ENCODE measurements at places on chromosomes 13 and 19.

DNA sequence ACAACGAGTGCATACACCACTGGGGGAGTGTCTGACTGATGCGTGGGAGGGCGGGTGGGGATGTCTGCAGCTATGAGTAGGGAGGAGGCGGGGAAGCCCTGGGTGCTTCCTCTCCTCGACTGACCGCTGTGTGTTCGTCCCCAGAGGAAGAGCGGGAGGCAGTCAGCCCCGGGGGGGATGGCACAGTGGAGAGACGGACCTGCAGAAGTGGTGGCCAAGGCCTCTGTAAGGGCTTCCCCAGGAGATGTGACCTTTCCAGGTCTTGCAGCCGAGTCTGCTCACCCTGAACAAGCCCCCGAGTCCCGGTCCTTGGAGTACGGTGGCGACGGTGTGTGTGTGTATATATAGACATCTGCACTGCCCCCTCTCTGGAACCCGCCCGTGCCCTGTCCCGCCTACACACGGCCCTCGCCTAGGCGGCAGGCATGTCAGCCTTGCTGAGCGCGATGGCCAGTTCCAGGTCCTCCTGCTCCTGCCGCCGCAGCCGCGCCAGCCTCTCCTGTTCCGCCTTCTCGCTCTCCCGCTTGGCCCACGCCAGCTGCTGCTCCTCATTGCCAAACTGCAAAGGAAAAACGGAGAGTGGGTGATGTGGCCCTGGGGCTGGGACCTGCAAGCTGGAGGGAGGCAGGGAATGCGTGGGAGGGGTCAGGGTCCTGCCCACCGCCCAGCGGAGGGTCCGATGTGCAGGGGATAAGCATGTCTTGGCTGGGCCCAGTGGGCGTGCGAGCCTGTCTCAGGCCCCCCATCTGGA is 30.8 kb downstream of the KLF2 start:
- peaks cover 36% of the 10 kb centered on the region for H3K36me3 ChIP-seq
- no peak overlapping the region for H3K4me3 ChIP-seq
- peaks cover 4% of the 10 kb centered on the region for H3K4me1 ChIP-seq
- no peaks in the 10 kb centered on the region for H3K27me3 ChIP-seq

GRCh38 chr13:110651726-110652230 is 36.4 kb downstream of the NAXD start:
- H3K4me1 ChIP-seq = peaks cover 14% of the 10 kb centered on the region
- no peak overlapping the region for H3K27ac ChIP-seq
- H3K27me3 ChIP-seq = peaks cover 2% of the 10 kb centered on the region
- H3K4me3 ChIP-seq = no peak overlapping the region
- peaks cover 7% of the 10 kb centered on the region for H3K36me3 ChIP-seq
- DNase-seq = no peak

DNA sequence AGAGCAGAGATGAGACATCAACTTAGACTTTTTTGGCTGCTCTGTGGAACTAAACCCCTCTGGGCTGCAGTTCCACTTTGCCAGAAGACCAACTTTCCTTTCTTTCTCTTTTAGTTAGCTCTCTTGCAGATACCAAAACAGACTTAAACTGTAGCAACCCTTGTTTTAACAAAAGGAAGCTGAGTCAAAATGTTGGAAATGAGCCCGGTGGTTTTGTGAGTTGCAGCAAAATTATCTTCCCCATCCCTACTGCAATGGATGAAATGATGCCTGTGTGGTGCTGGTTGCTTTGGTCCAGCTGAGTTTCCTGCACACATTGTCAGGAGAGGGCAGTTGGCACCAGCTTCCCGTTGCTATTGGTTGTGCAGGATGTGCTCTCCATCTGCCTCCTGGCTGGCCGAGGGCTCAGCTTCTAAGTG is 115.3 kb downstream of the LRCH1 start:
- H3K27me3 ChIP-seq = no peaks in the 10 kb centered on the region
- no peak for DNase-seq
- peaks cover 10% of the 10 kb centered on the region for H3K4me1 ChIP-seq
- H3K27ac ChIP-seq = no peak overlapping the region
- H3K36me3 ChIP-seq = no peaks in the 10 kb centered on the region

DNA sequence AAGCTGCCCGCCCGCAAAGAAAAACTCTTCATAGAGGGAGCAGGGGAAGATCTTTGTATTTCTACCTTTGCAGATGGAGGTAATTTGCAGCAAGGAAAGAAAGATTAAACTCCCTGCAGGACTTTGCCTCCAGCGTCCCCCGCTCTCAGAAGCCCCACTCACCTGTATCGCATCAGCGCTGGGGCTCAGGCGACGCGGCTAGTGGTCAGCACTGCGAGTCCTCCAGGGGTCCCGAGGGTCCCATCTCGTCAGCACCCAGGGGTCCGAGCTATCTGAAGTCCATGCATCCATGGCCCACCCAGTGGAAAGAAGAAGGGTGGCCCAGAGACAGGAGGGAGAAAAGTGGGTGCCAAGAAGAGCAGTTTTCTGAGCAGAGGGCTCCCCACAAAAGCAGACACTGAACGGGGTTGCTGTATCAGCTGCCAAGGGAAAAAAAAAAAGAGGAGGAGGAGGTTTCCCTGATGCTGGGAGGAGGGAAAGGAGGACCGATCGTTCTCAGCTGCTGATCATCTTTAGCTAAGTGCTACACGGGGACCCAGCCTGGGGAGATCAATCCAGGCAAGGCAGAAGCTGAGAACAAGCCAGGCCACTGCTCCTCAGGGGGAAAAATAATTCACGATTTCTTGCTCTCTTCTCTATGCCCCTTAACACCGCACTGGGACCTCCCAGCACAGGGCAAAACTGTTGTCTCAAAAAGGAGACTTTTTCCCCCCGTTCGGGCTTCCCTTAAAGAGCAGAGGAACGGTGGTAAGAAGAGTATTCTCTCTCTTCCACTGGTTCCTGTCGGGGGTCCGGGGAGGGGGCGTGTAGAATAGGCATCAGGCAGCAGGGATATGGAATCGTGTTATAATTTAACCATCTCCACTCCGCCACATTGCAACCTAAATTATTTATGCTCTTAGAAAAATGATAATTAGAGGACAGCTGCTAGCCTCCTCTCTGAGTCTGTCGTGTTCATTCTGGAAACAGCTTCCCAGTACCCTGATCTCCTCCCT is 117.7 kb upstream of the CACNA1A start:
- no peak overlapping the region for H3K27ac ChIP-seq
- no peak overlapping the region for H3K4me3 ChIP-seq
- DNase-seq = no peak
- H3K27me3 ChIP-seq = no peaks in the 10 kb centered on the region
- no peaks in the 10 kb centered on the region for H3K36me3 ChIP-seq

- H3K27ac ChIP-seq = no peak overlapping the region
- H3K4me3 ChIP-seq = no peak overlapping the region
- no peaks in the 10 kb centered on the region for H3K4me1 ChIP-seq
- H3K27me3 ChIP-seq = peaks cover 6% of the 10 kb centered on the region
- H3K36me3 ChIP-seq = no peaks in the 10 kb centered on the region
Observed at GRCh38 chr13:91400063-91400399, 1.6 kb downstream of the GPC5 start.

DNA sequence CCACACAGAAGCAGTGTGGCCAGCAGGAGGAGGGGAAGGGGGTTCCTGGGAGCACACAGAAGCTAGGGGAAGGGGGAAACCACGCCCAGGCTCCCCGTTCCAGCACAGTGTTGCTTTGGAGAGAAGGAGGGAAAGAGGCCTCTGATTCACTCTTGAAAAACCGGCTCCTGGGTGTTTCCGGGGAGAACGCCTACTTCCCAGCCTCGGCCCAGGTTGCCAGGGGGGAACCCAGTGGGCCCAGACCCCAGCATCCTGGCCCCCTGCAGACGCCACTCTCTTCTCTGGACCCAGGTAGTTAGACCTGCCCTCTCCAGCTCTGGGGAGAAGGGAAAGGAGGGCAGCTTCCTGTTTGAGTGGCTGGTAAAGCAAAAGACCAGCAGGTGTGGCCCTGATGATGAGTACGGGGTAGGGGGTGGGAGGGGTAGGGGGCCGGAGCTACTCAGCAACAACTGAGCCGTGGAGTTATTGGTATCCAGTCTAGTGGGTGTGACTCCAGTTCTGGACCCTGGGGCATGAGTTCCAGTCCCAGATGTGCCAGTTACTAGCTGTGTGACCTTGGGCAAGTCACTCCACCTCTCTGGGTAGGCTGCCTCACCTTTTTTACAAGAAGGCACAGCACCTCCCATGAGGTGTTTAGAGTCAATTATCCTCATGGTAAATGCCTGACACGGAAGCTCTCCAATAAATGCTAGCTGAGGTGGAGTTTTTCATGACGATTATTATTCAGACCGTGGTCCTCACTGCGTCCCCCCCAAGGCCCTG is 836 bp downstream of the GIPC1 start:
- peaks cover 16% of the 10 kb centered on the region for H3K4me1 ChIP-seq
- no peak for DNase-seq
- H3K36me3 ChIP-seq = peaks cover 21% of the 10 kb centered on the region
- no peaks in the 10 kb centered on the region for H3K27me3 ChIP-seq
- H3K27ac ChIP-seq = no peak overlapping the region

GRCh38 chr13:69050696-69051095 is 1056.9 kb upstream of the ATXN8OS start:
- no peaks in the 10 kb centered on the region for H3K36me3 ChIP-seq
- H3K4me1 ChIP-seq = no peaks in the 10 kb centered on the region
- H3K27me3 ChIP-seq = no peaks in the 10 kb centered on the region
- no peak overlapping the region for H3K27ac ChIP-seq

- no peaks in the 10 kb centered on the region for H3K36me3 ChIP-seq
- no peak overlapping the region for H3K4me3 ChIP-seq
- no peaks in the 10 kb centered on the region for H3K27me3 ChIP-seq
- no peak overlapping the region for H3K27ac ChIP-seq
Observed at GRCh38 chr13:47521890-47522487, 479.1 kb downstream of the SUCLA2 start.

DNA sequence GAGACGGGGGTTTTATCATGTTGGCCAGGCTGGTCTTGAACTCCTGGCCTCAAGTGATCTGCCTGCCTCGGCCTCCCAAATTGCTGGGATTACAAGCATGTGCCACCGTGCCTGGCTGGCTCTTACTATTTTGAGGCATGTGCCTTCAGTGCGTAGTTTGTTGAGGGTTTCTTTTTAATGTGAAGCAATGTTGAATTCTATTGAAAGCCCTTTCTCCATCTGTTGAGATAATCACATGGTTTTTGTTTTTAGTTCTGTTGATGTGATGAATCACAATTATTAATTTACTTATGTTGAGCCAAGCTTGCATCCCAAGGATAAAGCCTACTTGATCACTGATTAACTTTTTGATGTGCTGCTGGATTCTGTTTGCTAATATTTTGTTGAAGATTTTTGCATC is 290.9 kb downstream of the KCNRG start:
- H3K27ac ChIP-seq = no peak overlapping the region
- H3K36me3 ChIP-seq = no peaks in the 10 kb centered on the region
- H3K4me1 ChIP-seq = no peaks in the 10 kb centered on the region
- no peak overlapping the region for H3K4me3 ChIP-seq

All from neuronal stem cell (in vitro differentiated cells).